ENCODE measurements at places on chromosomes 6 and 20. TPM values are rescaled to one million over a fixed set of nuclear protein-coding genes. Genes with fewer than 3 reads are reported as not detected.

The CST4 gene
- not detected for total RNA-seq

The AVP gene
- total RNA-seq: not detected

The GPR63 gene
- total RNA-seq: 0.07 TPM

The NHLRC1 gene
- not detected for total RNA-seq

The SIRPD gene
- not detected for total RNA-seq

The COL20A1 gene
- total RNA-seq: not detected

The SAMD3 gene
- total RNA-seq: 0.07 TPM

The PRICKLE4 gene
- total RNA-seq: not detected

The SLC17A3 gene
- total RNA-seq: not detected

The FYN gene
- total RNA-seq: 26.0 TPM

The RHAG gene
- not detected for total RNA-seq

The F13A1 gene
- not detected for total RNA-seq

The CAP2 gene
- total RNA-seq: 27.8 TPM

The KIAA1755 gene
- total RNA-seq: 0.57 TPM

The LRRC73 gene
- total RNA-seq: 1.2 TPM

The GRM1 gene
- total RNA-seq: not detected

The NINL gene
- total RNA-seq: 9.1 TPM

The PNLDC1 gene
- total RNA-seq: not detected

The CRYBG1 gene
- total RNA-seq: 45.2 TPM

The BHLHE23 gene
- not detected for total RNA-seq

The LGSN gene
- total RNA-seq: not detected

The DDO gene
- 3.5 TPM for total RNA-seq

The CST7 gene
- total RNA-seq: not detected

The SYCP2L gene
- 0.57 TPM for total RNA-seq

The ASIP gene
- total RNA-seq: not detected

The OPN5 gene
- total RNA-seq: not detected

The ZFP57 gene
- not detected for total RNA-seq

The SLC52A3 gene
- total RNA-seq: 0.03 TPM

The ZNF165 gene
- total RNA-seq: 0.09 TPM

All from A172 (cell line).